A673 (cell line): ENCODE measurements at places on chromosomes 13 and 19. TPM values are rescaled to one million over a fixed set of nuclear protein-coding genes. Genes with fewer than 3 reads are reported as not detected.

Gene RXFP2
- total RNA-seq, result not detected in 2 replicates

Gene PTGIR
- total RNA-seq, result 0.46 TPM in 1 of 2 replicates, not detected in the other

Gene PTPRH
- 0.17 and 0.55 TPM in 2 replicates for total RNA-seq

Gene SCAF1
- total RNA-seq, result 92.7 and 98.2 TPM in 2 replicates

Gene ZNF799
- total RNA-seq, result 2.8 and 3.0 TPM in 2 replicates

Gene CILP2
- total RNA-seq, result 0.77 and 1.6 TPM in 2 replicates

Gene SERP2
- 0.69 and 1.5 TPM in 2 replicates for total RNA-seq

Gene NCR1
- total RNA-seq, result not detected in 2 replicates

Gene CEACAM5
- total RNA-seq, result 0.54 and 0.90 TPM in 2 replicates

Gene ZNF793
- 0.83 and 1.2 TPM in 2 replicates for total RNA-seq

Gene ZNF534
- not detected in 2 replicates for total RNA-seq

Gene NMRK2
- not detected in 2 replicates for total RNA-seq

Gene ZNF99
- not detected in 2 replicates for total RNA-seq

Gene DKKL1
- 1.2 and 1.6 TPM in 2 replicates for total RNA-seq

Gene CGB3
- not detected in 2 replicates for total RNA-seq

Gene DNAJB1
- 105 and 122 TPM in 2 replicates for total RNA-seq

Gene MED26
- total RNA-seq, result 13.4 and 15.6 TPM in 2 replicates

Gene STOML3
- not detected in 2 replicates for total RNA-seq

Gene ZNF780A
- total RNA-seq, result 15.9 and 17.5 TPM in 2 replicates

Gene RPL18
- 1,417 and 1,448 TPM in 2 replicates for total RNA-seq

Gene SIGLEC6
- not detected in 2 replicates for total RNA-seq

Gene C13orf46
- total RNA-seq, result 3.1 and 3.6 TPM in 2 replicates
